AG04449 (cell line): ENCODE measurements at places on chromosomes 7 and 10.

GRCh38 chr7:92255308-92255707 lies 9.5 kb downstream of the ANKIB1 start:
- peak; percentile 67 for DNase-seq

DNA sequence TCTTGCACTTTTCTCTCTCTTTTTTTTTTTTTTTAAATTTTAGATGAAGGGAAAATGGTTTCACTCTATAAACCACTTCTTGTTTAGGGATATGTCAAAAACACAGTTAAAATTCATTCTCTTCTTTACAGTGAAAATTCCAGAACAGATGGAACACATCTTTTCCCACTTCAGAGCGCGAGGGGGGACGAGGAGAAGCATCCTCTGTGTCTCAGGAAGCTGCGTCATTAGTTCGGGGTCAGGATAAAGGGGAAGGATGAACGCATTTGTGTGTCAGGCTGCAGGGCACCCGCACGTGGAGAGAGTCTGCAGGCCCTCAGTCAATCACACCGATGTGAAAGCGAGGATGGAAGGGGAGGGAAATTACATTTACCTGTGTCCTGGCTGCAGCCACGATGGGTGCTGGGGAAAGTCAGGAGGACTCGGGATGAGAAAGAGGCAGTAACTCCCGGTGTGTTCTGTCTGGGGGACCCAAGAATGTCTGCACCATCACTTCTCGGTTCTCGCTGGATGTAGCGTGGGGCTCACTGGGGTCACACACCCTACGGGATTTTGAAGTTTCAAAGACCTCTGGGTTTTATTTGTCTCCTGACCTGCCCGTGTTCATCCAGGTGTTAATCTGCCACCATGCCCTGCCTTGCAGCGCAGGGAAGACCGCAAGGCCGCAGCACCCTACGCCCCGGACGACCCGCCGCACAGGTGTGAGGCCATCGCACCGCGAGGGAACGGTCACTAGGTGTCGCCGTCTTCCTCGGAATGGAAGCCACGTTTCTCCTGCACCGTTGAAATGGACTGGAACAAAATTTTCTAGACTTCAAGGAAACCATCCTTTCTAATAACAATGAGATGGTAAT lies 66.7 kb upstream of the PITRM1 start:
- DNase-seq, result no peak

GRCh38 chr10:10901906-10902305 lies 115.8 kb upstream of the CELF2 start:
- DNase-seq, result no peak

DNA sequence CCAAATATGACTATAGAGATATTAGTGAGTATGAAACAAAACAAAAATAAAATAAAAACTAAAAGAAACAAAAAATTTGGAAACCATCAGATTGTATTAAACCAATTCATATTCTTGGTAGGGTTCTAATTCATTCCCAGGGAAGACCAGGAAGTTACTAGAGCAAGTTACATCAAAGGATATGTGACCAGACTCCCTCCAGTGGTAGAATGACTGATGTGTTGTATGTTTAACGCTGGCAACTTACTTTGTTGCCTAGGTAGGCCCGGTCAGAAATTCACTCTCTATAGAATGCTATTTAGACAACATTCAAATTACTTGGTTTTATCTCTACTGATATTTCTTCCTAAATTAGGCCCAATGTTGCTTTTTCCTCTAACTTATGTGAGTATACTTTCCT lies 5.2 kb downstream of the PHYHIPL start:
- peak; percentile 1 for DNase-seq

- no peak for DNase-seq
These were observed 200.9 kb downstream of the FAM107B start for GRCh38 chr10:14573666-14574261.

GRCh38 chr7:13115855-13116254 lies 428.4 kb downstream of the ARL4A start:
- DNase-seq, result no peak
